NK-92 treated with Interleukin-12 subunit alpha and Interleukin-12 subunit beta, amount 100 ng/mL, for 24 hours (cell line): ENCODE measurements at places on chromosomes 6 and 20.

DNA sequence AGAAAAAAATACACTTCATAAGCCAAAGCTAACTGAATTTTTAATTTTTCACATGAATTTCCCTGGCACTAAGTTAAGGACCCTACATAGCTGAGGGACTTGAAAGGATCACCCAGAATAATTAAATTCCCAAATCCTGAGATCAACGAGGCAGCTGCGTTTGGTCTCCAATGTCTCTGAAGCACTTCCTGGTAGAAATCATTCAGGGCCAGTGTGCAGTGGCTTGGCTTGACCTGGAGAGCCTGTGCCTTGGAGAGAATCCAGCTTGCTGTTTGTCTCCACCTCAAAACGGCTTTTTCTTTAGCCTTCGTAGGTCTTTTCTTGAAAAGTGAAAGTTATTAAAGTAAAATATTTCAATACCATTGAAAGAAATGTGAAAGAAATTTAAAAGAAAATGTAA is 92.4 kb downstream of the SMOC2 start:
- no peak for DNase-seq

DNA sequence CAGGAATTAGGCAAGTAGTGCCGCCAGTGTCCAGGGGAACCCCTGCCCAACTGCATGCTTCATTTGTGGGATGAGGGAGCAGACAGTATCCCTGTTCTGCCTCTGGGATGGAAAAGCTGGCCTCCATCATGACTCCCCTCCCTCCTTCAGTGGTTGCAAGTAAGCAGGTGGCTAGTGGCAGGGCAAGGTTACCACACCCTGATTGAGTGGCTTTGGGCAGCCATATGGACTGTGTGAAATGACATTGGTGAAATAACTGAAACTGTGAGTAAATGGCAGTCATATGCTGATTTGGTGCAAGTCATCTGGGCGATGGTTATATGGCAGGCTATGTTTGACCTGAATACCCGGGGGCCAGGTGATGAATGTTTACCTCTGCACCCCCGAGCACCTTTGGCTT is 33.0 kb downstream of the HDDC2 start:
- DNase-seq, result no peak

GRCh38 chr6:40425192-40425919 is 161.8 kb downstream of the LRFN2 start:
- DNase-seq, result no peak

- DNase-seq, result no peak
Observed at GRCh38 chr6:24876499-24877465, 59.0 kb downstream of the RIPOR2 start.

GRCh38 chr6:130969791-130970491 is 93.1 kb downstream of the EPB41L2 start:
- no peak for DNase-seq

DNA sequence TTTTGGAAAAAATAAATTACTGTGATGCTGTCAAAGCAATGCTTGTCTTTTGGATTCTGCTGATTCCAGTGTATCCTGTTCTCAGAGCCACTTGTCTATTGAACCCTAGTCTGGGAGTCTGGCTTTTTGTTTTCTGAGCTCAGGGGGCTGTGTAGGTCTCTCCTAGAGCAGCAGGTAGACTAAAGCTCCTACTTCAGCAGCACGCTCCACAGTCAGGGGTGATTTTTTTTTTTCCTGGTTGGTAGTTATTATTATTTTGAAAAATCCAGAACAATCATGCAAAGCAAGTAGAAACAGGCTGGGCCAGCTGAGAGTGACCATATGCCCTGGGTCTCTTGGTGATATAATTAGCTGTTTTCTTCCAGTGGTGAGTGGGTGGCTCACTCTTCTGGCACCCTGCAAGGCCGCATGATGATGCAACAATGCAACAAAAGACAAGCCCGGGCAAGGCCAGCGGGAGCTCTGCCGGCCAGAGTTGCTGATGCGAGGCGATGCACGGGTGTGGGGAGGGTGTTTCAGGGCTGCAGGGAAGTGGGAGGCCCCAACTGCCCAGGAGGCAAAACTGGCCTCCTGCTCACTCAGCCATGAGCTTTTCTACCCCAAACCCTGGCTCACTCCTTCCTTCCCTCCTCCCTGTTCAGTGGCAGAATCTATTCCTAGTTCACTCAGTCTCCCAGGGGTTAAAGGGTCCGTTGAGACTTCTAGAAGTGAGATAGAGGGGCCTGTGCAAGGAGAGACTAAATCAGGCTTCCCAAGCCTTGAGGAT is 11.5 kb upstream of the CDKN1A start:
- no peak for DNase-seq

DNA sequence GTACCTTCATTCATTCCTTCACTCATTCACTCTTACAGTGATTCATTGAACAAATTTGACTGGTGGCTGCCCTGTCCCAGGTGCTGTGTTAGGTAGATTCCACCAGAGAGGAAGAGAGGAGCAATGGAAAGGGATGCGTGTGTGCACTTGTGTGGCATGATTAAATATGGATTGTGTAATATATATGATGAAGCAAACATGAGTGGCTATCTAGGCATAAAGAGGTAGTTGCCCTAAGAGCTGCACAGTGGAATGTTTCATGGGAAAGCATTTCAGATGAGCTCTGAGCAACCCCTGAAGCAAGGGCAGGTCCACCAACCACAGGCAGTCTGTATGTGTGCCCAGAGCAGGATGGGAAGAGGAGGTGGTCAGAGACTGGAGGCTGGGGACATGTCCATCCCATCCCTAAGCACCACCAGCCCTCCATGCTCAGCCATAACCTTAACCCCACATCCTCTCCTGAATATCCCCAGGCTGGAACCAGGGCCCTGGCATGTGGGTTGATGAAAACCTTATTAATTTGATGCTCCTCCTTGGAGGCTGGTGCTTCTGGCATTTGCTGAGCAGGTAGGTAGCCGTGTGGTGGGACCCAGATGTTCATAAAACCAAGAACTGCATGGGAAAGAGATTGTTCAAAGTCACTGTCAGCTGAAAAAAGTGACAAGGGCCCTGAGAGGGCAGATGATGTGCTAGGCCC is 226.2 kb downstream of the SYNDIG1 start:
- DNase-seq, result no peak

DNA sequence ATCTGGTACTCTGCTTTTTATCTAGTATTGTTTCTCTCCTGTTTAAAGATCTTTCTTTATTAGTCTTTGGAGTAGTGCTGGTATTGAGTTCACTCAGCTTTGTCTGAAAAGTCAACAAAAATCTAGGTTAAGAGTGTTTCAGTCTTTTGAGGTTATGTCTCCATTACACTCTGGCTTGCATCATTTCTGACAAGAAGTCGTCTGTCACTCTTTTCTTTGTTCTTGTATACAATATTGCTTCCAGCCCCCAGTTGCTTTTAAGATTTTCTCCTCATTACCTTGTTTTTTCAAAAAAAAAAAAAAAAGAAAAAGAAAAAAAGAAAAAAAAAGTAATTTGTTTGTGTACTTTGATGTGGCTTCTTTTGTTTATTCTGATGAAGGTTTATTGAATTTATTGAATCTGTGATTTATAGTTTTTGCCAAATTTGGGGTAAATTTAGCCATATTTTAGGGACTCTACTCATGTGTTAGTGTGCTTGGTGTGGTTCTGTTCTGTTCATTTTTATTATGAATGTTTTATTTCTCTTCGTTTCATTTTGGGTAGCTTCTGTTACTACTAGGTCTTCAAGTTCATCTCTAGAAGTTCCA is 408.9 kb downstream of the CDKAL1 start:
- no peak for DNase-seq

GRCh38 chr20:54095824-54096223 is 25.4 kb upstream of the BCAS1 start:
- DNase-seq, result no peak

- peak; percentile 51 for DNase-seq
Observed at GRCh38 chr6:2793534-2794151, 28.4 kb downstream of the WRNIP1 start.

GRCh38 chr6:3466488-3467219 is 9.8 kb upstream of the SLC22A23 start:
- DNase-seq, result no peak

- DNase-seq, result no peak
Observed at GRCh38 chr6:37936150-37936549, 116.6 kb downstream of the ZFAND3 start.

GRCh38 chr6:85456782-85457181 is 6.9 kb downstream of the NT5E start:
- DNase-seq, result no peak

- DNase-seq, result no peak
Observed at GRCh38 chr6:101876431-101876830, 482.9 kb downstream of the GRIK2 start.

GRCh38 chr6:160810238-160810637 is 108.2 kb downstream of the PLG start:
- no peak for DNase-seq

GRCh38 chr6:3414327-3415081 is 42.3 kb downstream of the SLC22A23 start:
- peak; percentile 80 for DNase-seq

- DNase-seq, result no peak
Observed at GRCh38 chr6:147311218-147311617, 107.0 kb downstream of the STXBP5 start.

DNA sequence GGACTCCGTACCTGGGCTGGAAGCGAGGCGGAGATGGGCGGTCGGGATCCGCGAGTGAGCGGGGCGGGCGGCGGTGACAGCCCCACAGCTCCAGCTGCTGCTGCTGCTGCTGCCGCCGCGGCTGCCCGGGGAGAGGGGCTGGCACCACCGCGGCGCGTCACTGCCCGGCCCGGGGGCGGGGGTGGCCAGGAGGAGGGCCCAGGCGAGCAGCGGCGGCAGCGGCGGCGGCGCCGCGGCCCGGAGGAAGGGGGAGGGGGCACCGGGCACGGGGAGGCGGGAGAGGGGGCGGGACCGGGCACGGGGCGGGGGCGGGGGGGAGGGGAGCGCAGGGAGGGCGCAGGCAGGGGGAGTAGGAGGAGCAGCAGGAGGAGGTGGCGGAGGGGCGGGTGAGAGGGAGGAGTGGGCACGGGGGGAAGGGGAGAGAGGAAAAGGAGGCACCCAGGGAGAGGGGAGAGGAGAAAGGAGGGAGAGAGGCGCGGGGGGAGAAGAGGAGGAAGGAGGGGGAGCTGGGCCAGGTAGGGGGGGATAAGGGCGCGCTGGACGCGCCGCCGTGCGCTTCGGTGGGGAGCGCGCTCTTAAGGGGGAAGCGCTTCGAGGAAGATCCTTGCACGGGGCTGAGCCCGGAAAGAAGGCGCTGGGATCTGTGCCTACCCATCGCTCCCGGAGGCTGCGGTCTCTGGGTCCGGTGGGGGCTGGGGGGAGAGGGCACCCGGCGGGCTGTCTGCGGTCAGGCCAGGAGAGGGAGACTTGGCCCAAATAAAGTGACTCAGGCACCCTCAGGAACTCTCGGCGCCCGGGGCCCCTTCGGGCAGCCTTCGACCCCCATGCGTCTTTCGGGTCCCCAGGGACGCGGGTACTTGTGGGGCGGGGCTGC is 101.5 kb downstream of the NOL4L start:
- peak; percentile 35 for DNase-seq

DNA sequence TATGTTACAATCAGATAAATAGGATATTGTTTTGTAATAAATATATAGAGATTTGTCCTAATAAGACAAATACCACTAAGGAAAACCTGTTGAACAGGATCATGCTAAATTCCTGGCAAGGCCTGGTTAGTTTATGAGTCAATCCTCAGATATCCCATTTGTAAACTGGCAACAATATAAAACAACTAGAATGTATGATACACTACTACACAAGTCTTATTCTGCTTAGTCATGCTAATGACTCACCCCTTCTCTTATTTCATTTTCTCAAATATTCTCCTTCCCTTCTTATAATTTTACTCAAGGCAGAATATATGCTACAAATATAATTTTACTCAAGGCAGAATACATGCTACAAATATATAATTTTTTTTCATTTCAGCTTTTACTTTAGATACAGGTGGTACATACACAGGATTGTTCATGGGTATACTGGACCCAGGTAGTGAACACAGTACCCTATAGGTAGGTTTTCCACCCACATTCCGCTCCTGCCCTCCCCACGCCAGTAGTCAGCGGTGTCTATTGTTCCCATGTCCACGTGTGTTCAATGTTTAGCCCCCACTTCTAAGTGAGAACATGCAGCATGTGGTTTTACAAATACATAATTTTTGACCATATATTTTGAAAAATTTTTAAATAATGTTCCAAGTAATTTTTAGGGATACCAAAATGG is 6.3 kb downstream of the OSER1 start:
- DNase-seq, result no peak

GRCh38 chr20:62786157-62786556 is 10.1 kb upstream of the MRGBP start:
- DNase-seq, result no peak
